HFFc6 (cell line): ENCODE measurements at places on chromosomes 13 and 19. TPM values are rescaled to one million over a fixed set of nuclear protein-coding genes. Genes with fewer than 3 reads are reported as not detected.

Gene FCER2
- total RNA-seq = not detected in 2 replicates

Gene PSG1
- 4.9 to 9.6 TPM (median 6.8 TPM) in 3 replicates for total RNA-seq

Gene SHD
- not detected in 3 replicates for total RNA-seq

Gene HSD17B14
- total RNA-seq = 4.4 to 12.1 TPM (median 6.0 TPM) in 3 replicates

DNA sequence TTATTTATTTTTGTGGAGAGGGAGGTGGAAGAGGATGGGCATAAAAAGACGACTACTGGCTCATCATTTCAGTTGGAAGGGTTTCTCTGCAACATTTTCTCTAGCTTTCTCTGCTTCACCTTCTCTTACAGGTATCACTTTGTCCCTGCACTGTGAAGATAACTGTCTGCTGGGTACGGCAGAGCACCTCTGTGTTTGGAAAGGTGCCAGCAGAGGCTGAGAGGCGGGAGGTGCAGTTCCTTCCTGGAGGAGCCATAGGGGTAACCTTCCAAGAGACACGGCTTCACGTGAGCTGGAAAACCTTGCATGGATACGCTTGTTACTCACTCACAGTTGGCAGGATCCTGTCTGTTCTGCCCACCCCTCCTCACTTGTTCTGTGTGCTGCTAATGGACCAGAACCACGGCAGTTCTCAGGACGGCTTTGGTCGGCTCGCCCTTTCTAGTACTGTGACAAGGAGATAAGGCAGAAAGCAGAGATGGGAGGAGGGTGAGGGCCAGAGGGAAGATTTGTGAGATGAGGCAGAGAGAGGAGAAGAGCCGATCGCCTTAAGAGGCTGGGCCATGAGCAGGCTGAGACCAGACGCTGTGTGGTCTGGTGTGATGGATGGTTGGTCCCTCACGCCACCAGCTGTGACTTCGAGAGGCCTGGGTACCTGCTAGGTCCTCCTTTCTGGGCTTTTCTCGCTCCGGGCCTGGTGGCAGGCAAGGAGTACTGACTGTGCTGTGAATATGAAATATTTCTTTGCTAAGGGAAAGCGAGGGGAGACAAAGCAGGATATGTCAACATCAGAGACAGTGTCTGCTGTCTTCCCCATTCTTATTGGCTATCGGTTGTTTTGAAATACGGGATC, 66.8 kb downstream of the MRPL57 start:
- H3K27ac ChIP-seq = no peak overlapping the region
- H3K36me3 ChIP-seq = no peaks in the 10 kb centered on the region
- no peak for DNase-seq
- peak overlapping the region; percentile 14; the same call in 1 of the 2 replicates for H3K4me3 ChIP-seq
- peaks cover 12% of the 10 kb centered on the region for H3K4me1 ChIP-seq

DNA sequence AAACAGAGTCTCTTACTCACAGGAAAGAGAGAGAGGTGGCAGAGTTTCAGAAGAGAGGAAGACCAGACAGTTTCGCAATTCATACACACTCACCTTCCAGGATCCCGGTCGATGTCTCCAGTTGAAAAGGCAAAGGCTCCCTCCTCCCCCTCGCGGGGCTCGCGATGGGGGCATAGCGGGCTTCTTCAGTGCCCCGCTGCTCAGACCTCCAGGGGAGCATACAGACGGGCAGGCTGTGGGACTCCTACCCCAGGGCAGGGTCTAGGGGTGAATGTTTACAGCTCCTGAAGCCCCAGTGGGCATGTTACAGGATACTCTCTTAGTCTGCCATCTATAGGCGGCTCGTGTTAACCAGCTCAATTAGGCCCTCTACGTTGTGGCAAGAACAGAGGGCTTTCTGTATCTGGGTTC, 139.2 kb downstream of the SLITRK5 start:
- H3K27me3 ChIP-seq = no peaks in the 10 kb centered on the region
- no peak for DNase-seq
- no peak overlapping the region for H3K27ac ChIP-seq
- H3K36me3 ChIP-seq = no peaks in the 10 kb centered on the region

GRCh38 chr13:40609972-40610726, 56.3 kb downstream of the FOXO1 start:
- H3K4me1 ChIP-seq = no peaks in the 10 kb centered on the region
- H3K36me3 ChIP-seq = no peaks in the 10 kb centered on the region
- no peak overlapping the region for H3K27ac ChIP-seq
- H3K27me3 ChIP-seq = peaks cover 3% of the 10 kb centered on the region
- DNase-seq = no peak

GRCh38 chr13:65112531-65112941, 2117.6 kb downstream of the PCDH9 start:
- peaks cover 24% of the 10 kb centered on the region for H3K4me1 ChIP-seq
- peak; percentile 72 for DNase-seq
- peak overlapping the region; percentile 42 for H3K27ac ChIP-seq
- peaks cover 23% of the 10 kb centered on the region for H3K36me3 ChIP-seq

DNA sequence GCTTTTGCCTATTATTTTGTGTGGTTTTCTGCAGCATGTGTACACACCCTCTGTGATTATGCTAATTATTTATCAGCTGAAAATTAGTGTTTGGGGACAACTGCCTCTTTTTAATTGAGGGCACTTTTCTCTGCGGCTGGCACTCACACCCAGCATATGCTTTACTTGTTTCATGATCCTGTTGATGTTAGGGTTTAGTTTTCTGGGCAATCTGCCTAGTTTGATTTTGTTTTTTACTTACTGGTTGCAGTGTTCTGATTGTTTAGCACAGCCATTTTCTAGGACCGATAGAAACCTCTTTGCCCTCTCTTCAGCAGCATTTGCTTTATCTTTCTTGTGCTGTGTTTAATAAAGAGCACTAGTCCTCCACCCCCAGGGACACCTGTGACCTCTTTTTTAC, 161.6 kb downstream of the PAN3 start:
- H3K4me3 ChIP-seq = no peak overlapping the region
- H3K27ac ChIP-seq = peak overlapping the region; percentile 0; the same call in 1 of the 2 replicates
- peaks cover 2% of the 10 kb centered on the region; the same call in 1 of the 2 replicates for H3K27me3 ChIP-seq
- H3K4me1 ChIP-seq = 0 out of 2 replicates have a peak, but pooled peaks cover 5% of the 10 kb centered on the region

DNA sequence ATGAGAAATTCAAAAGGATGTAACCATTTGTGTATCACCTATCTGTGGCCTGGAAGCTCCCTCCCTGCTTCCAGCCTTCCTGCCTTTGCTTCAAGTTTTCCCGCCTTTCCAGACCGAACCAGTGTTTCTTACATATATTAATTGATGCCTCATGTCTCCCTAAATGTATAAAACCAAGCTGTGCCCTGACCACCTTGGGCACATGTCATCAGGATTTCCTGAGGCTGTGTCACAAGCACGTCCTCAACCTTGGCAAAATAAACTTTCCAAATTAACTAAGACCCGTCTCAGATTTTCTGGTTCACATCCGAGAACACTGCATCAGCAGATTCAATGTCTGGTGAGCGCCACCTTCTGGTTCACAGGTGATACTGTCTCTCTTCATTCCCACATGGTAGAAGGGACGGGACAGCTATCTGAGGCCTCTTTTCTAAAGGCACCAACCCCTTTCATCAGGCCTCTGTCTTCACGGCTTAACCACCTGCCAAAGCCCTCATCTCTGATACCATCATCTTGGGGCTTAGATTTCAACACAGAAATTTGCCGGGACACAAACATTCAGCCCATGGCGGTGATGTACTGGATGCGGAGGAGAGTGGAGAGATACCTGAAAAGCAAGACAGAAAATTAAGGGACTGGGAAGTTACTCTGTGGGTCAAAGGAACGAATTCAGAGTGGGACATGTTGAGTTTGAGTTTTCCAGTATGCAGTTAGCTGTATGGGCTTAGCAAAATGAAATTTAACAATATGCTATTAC, 58.7 kb upstream of the PABPC3 start:
- H3K27ac ChIP-seq = no peak overlapping the region
- no peaks in the 10 kb centered on the region for H3K4me1 ChIP-seq
- peaks cover 27% of the 10 kb centered on the region for H3K27me3 ChIP-seq
- H3K4me3 ChIP-seq = no peak overlapping the region
- H3K36me3 ChIP-seq = no peaks in the 10 kb centered on the region
- peak; percentile 64 for DNase-seq

DNA sequence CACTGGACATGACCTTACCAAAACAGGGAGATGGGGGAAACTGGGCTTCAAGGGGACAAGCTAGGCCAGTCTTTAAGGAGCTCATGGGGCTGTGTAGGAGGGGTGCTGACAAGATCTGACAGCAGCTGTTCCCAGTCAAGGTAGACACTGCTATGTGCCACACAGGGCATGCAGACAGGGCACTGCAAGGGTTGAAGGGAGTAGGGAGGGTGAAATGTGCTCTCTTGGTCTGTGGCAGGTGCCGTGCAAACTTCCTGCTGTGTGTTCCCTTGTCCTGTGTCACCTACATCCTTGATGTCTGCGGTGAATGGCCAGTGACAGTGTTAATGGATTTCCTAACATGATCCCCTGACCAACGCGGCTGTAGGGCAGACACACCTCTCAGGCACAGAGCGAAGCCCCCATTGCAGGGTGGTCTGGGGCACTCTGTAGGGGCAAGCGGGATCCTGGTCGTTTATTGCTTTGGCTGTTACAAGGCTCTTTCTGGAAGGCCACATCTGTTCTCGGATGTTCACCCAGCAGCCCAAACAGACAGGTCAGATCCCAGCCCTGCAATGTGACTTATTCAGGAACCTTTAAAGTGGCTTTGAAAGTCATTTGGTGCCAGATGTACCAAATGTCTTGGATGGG, 199.5 kb upstream of the ZNF536 start:
- no peak overlapping the region for H3K4me3 ChIP-seq
- peaks cover 4% of the 10 kb centered on the region; the same call in 1 of the 2 replicates for H3K27me3 ChIP-seq
- no peaks in the 10 kb centered on the region for H3K36me3 ChIP-seq
- no peak overlapping the region for H3K27ac ChIP-seq

GRCh38 chr13:52043675-52044074, 19.2 kb downstream of the UTP14C start:
- no peaks in the 10 kb centered on the region for H3K36me3 ChIP-seq
- no peak for DNase-seq
- no peak overlapping the region for H3K4me3 ChIP-seq
- no peak overlapping the region for H3K27ac ChIP-seq

GRCh38 chr13:21901811-21902708, 231.2 kb downstream of the FGF9 start:
- no peaks in the 10 kb centered on the region for H3K36me3 ChIP-seq
- no peak overlapping the region for H3K27ac ChIP-seq
- no peaks in the 10 kb centered on the region; the same call in 1 of the 2 replicates for H3K27me3 ChIP-seq
- DNase-seq = no peak
- H3K4me1 ChIP-seq = no peaks in the 10 kb centered on the region
- H3K4me3 ChIP-seq = no peak overlapping the region

DNA sequence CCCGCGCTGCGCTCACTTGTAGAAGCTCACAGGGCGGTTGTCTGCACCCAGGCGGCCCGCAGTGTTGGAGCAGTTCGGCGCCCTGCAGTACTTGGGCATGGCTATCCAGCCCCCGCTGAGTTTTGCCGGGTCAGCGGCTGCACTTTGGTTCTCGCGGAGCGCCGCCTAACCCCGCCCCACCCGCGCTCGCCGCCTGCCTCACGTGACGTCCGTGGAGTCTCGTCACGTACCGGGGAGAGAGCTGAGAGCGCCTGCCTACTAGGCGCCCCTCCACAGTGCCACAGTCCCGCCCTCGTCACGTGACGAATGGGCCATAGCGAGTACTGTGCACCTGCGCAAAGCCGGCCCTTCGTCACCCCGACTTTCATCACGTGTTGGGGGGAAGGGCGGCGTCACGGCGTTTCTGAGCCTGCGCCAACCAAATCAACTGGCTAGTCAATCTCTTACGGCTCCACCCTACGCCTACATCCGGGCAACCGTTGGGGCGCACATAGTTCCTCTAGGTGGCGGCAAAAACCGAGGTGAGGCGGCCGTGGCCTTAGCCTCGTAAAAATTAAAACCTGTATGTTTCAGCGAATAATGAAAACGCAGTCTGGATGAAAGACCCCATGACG, at the start of gene THAP8:
Gene THAP8, minus strand, starts transcription at position 167 of the 614 bp plus-strand sequence. Its CDS starts 68 bp downstream, at position 99.
- H3K4me1 ChIP-seq = peaks cover 20% of the 10 kb centered on the region
- peak within 1 kb of the TSS; percentile 98 for H3K27ac ChIP-seq
- H3K4me3 ChIP-seq = peak within 1 kb of the TSS; percentile 100
- peak; percentile 99 for DNase-seq
